ENCODE measurements at places on chromosomes 12 and 14. TPM values are rescaled to one million over a fixed set of nuclear protein-coding genes. Genes with fewer than 3 reads are reported as not detected.

Gene STXBP6
- total RNA-seq, result not detected

DNA sequence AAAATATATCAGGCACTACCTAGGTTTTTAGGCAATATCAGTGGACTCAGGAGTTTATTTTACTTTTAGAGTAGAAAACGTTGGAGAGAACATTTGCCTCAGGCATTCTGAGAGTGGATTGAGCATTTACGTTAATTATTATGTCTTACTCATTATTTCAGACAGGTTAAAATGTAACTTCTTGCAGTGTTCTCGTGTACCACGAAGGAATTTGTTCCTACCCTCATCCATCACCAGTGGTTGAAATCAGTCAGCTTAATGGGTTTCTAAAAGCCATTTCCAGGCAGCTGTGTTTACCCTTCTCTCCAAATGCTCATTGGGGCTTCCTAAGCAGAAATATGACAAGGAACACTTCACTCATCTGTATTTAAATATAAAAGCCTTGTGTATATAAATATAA lies 9.1 kb upstream of the LDHB start:
- no peak for DNase-seq

DNA sequence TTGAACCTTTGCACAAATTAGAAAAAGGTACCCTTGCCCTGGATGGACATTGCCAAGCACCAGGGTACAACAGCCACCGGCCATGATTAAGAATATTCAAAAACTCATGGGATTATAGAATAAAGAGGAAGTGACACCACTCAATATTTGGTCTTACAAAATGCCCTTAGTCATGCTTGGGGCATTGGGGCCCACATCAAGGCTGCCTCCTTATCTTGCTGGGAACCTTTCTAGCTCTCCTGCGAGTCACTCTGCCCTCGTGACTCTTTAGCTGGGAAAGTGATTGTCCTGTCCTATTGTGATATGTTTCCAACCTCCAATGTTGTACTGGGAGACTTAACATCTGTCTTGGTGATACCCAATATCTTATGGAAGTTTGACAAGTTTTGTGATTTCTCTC lies 57.8 kb downstream of the GTF2A1 start:
- DNase-seq, result peak; percentile 21

Gene TMEM132C
- total RNA-seq, result not detected
